Placental pericyte (primary cell): ENCODE measurements at places on chromosomes 7 and 10. TPM values are rescaled to one million over a fixed set of nuclear protein-coding genes. Genes with fewer than 3 reads are reported as not detected.

The LRIT1 gene
- total RNA-seq = not detected in 2 replicates

The ZNF804B gene
- total RNA-seq = not detected in 2 replicates

The PDK4 gene
- total RNA-seq = under 0.01 TPM in 1 of 2 replicates, not detected in the other

The TMEM139 gene
- not detected in 2 replicates for total RNA-seq

The PLXDC2 gene
- total RNA-seq = 3.6 and 4.6 TPM in 2 replicates

The FRMD4A gene
- total RNA-seq = 30.2 and 80.9 TPM in 2 replicates

The CLDN3 gene
- not detected in 2 replicates for total RNA-seq

The LBX1 gene
- total RNA-seq = not detected in 2 replicates

The CCL26 gene
- 0.88 TPM in 1 of 2 replicates, not detected in the other for total RNA-seq

The VWDE gene
- total RNA-seq = 0.14 TPM in 1 of 2 replicates, not detected in the other

The FOXI2 gene
- total RNA-seq = not detected in 2 replicates

The CALHM2 gene
- 26.3 and 33.2 TPM in 2 replicates for total RNA-seq

The AMPH gene
- total RNA-seq = 0.22 and 1.4 TPM in 2 replicates

The C7orf33 gene
- total RNA-seq = not detected in 2 replicates

The COBL gene
- total RNA-seq = not detected in 2 replicates

The SPDYE16 gene
- not detected in 2 replicates for total RNA-seq

The SSBP1 gene
- 105 and 114 TPM in 2 replicates for total RNA-seq

The PRKG1 gene
- 22.9 and 45.1 TPM in 2 replicates for total RNA-seq
